ENCODE measurements at places on chromosomes 16 and 17.

DNA sequence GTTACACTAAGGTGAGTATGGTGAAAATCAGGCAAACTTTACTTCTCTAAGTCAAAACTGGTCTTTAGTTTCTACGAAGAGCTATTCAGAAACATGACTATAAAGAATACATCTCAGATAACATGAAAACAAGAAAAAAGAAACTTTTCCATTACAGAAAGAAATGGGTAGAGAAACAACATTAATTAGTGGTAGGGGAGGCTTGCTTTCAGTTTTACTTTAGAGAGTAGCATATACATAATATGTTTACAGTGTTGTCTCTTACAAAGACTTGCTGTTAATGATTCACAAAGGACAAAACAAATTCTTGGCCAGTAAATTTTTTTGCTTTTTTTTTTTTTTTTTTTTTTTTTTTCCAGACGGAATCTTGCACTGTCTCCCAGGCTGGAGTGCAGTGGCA lies 34.2 kb downstream of the CRLF3 start:
- H3K4me1 ChIP-seq = no peaks in the 10 kb centered on the region
- no peaks in the 10 kb centered on the region for H3K27me3 ChIP-seq
- H3K36me3 ChIP-seq = peaks cover 90% of the 10 kb centered on the region
- H3K27ac ChIP-seq = no peak overlapping the region
- no peak overlapping the region for H3K4me3 ChIP-seq

DNA sequence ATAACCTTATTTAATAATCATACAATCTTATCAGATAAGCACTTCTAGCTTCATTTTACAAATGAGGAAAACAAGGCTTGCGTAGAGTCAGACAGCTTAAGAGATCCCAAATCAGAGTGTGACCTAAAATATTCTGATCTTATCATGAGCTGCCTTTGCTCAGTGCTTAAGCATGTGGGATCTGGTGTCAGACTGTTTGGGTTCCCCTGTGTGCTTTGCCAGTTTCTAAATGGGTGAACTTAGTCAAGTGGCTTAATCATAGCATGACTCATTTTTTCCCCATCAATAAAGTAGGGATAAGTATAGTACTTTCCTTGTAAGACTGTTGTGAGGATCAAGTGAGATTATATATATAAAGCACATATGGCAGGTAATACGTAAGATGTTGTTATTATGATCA lies 612.6 kb upstream of the C16orf82 start:
- no peak overlapping the region for H3K4me3 ChIP-seq
- no peaks in the 10 kb centered on the region for H3K27me3 ChIP-seq
- no peaks in the 10 kb centered on the region for H3K4me1 ChIP-seq
- H3K36me3 ChIP-seq = no peaks in the 10 kb centered on the region
- H3K27ac ChIP-seq = no peak overlapping the region
- no peak for DNase-seq

GRCh38 chr16:55734665-55735064 lies 78.9 kb downstream of the SLC6A2 start:
- H3K4me1 ChIP-seq = peaks cover 19% of the 10 kb centered on the region
- peak; percentile 13 for DNase-seq
- H3K36me3 ChIP-seq = no peaks in the 10 kb centered on the region

DNA sequence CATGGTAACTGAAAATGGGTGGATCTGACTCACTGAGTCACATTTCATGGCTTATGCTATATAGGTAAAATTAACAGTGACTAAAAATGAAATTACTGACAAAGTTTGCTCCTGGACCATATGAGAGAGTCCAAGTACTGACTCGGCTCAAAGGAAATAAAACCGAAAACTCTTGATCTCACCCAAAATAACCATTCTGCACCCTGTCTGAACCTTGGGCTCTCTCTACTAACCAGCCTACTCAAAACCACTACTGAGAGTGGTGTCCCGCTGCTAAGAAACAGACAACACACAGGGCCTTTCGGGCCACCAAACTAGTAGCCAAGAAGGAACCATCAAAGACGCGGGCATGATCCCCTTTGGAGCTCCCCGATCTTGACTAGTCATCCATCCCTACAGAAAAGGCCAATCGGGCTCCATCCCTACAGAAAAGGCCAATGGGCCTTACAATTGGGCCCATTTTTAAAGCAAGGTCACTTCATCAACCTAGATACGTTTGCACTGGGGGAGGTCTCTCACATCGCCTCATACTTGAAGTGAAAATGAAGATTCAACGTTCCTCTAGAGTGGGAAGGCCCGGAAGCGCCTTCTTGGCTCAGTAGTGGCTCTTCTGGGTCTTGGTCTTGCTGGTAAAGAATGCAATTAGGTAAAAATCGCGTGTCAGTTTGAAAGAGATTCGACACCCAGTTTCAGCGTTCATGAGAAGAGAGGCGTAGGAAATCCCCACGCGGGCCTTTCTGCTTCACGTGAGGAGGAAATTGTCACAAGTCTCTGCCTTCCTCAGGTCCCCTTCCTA lies 720 bp upstream of the ZPBP2 start:
- no peaks in the 10 kb centered on the region for H3K36me3 ChIP-seq
- H3K27ac ChIP-seq = no peak overlapping the region
- peaks cover 63% of the 10 kb centered on the region for H3K27me3 ChIP-seq
- no peak overlapping the region for H3K4me3 ChIP-seq

GRCh38 chr16:4557973-4558372 lies 1.8 kb downstream of the C16orf96 start:
- no peaks in the 10 kb centered on the region for H3K27me3 ChIP-seq
- no peaks in the 10 kb centered on the region for H3K4me1 ChIP-seq
- DNase-seq = no peak
- H3K36me3 ChIP-seq = no peaks in the 10 kb centered on the region

DNA sequence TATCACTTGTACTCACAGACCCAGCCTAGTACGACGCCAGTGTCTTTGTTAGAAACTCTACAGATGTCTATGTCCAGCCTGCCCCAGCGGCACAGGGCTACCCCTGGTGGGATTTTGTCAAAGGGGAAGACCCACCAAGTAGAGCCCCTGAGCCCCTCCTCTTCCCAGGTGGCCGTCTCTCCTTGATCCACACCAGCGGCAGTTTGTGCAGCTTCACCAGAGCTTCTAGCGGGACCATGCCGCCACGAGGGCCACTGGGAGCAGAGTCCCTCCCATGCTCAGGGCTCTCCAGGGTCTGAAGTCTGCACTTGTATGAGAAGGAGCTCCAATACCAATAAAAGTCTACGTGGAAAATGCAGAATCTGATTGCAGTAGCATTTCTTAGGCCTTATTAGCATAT lies 157.1 kb downstream of the RPTOR start:
- no peaks in the 10 kb centered on the region for H3K27me3 ChIP-seq
- H3K4me3 ChIP-seq = no peak overlapping the region
- no peak for DNase-seq
- H3K36me3 ChIP-seq = no peaks in the 10 kb centered on the region

GRCh38 chr17:7258731-7259554 lies 3.3 kb downstream of the CLDN7 start:
- peaks cover 53% of the 10 kb centered on the region for H3K36me3 ChIP-seq
- peak; percentile 96 for DNase-seq
- H3K4me3 ChIP-seq = peak overlapping the region; percentile 73
- H3K4me1 ChIP-seq = peaks cover 33% of the 10 kb centered on the region
- no peaks in the 10 kb centered on the region for H3K27me3 ChIP-seq

- no peak overlapping the region for H3K4me3 ChIP-seq
- no peaks in the 10 kb centered on the region for H3K36me3 ChIP-seq
- DNase-seq = no peak
Observed at GRCh38 chr16:27819881-27820610, 243.5 kb downstream of the GSG1L start.

- H3K27me3 ChIP-seq = peaks cover 14% of the 10 kb centered on the region
- no peaks in the 10 kb centered on the region for H3K36me3 ChIP-seq
- no peaks in the 10 kb centered on the region for H3K4me1 ChIP-seq
- H3K4me3 ChIP-seq = peak within 1 kb of the TSS; percentile 47
- H3K27ac ChIP-seq = no peak within 1 kb of the TSS
- peak; percentile 56 for DNase-seq
Observed at GRCh38 chr17:42287977-42288802, at the start of gene STAT5A. TSS of gene STAT5A (plus strand) at chr17:42288498. CDS start at chr17:42289412, 914 bp downstream.

DNA sequence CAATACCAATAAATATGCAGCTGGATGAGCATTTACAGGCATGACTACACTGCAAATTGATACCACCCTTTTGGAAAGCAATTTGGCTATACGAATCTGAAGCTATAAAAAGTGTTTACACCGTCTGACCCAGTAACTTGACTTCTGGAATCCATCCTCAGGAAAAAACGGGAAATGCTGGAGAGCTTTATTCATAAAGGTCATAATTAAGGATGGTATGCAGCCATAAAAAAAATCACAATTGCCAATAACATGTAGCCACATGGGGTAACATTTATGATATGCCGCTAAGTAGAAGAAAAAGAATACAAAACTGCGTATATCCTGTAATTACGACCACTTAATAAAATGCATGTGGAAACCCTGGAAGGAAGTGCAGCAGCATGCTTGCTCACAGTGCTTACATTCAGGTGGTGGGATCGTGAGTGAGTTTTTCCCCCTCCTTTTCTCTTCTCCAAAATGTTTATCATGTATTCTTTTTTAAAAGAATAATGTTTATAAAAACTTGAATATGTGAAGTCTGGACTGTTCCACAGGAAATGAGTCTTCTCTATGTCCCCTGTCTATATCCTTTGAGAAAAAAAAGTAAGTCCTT lies 34.2 kb downstream of the COPRS start:
- no peak for DNase-seq
- no peaks in the 10 kb centered on the region for H3K36me3 ChIP-seq
- H3K4me3 ChIP-seq = no peak overlapping the region
- peaks cover 17% of the 10 kb centered on the region for H3K4me1 ChIP-seq

Measured in MCF 10A (cell line).